ENCODE measurements at places on chromosomes 3 and 15.
A peak's percentile ranks its signal among the peaks of the same experiment; 100 is the strongest.

- DNase-seq: no peak
These were observed 90.2 kb downstream of the EDEM1 start for GRCh38 chr3:5277612-5278236.

GRCh38 chr3:67719333-67719732 is 64.9 kb upstream of the SUCLG2 start:
- no peak for DNase-seq

DNA sequence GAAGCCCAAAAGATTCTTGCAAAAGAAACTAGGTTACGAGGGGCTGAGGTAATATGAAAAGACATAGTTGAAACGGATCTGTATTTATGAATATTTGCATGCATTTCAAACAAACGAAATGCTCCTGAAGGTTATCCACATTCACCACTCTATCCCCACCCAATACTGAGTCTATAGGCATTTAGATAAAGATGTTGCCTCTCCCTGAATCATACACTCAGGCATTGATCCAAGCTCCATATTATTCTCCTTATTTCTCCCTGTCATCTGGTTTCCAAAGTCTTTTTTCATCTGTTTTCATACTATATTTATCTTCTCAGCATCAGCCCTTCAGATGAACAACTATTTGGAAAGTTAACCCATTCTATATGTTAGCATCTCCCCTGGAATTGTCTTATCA is 492.5 kb upstream of the TGFBR2 start:
- no peak for DNase-seq

DNA sequence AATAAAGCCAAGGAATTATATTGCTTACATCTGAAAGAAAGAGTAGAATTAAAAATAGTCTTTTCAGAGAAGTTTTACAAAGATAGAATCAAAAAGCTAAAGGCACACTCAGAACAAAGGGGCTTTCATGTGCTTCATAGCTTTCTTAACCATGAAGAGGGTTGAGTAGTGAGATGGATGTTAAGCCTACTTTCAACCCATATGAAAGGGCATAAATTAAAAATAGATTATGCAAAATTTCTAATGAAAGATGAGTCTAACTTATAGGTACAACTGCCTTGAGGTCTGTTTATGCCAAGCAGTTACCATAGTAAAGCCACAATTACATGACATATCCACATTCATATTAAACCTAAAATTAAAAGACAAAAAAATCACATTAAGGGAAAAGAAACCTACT is 223.3 kb upstream of the ARHGEF26 start:
- no peak for DNase-seq

- no peak for DNase-seq
These were observed 598.7 kb upstream of the TGFBR2 start for GRCh38 chr3:30007668-30008067.

GRCh38 chr3:30691249-30691880 is 85.0 kb downstream of the TGFBR2 start:
- DNase-seq: no peak

- DNase-seq: peak; percentile 9
These were observed 34.0 kb downstream of the LYZL4 start for GRCh38 chr3:42376344-42376798.

Measured in stimulated activated CD8-positive, alpha-beta memory T cell treated with anti-CD3 and anti-CD28 coated beads, Interleukin-7, amount 100 ng/mL, for 24 hours (primary cell).